Hepatocyte (in vitro differentiated cells): ENCODE measurements at places on chromosomes 6 and 20. TPM values are rescaled to one million over a fixed set of nuclear protein-coding genes. Genes with fewer than 3 reads are reported as not detected.

CST1 gene
- polyA plus RNA-seq: 10.8 and 12.8 TPM in 2 replicates

SLC17A9 gene
- 83.9 and 113 TPM in 2 replicates for polyA plus RNA-seq

ARFGEF3 gene
- polyA plus RNA-seq: 0.83 and 1.1 TPM in 2 replicates

EPPIN gene
- not detected in 2 replicates for polyA plus RNA-seq

PSORS1C2 gene
- polyA plus RNA-seq: not detected in 2 replicates

CLIC5 gene
- polyA plus RNA-seq: 6.0 and 10.1 TPM in 2 replicates

OPRL1 gene
- 0.50 and 0.90 TPM in 2 replicates for polyA plus RNA-seq

ENPP1 gene
- 74.7 and 81.5 TPM in 2 replicates for polyA plus RNA-seq

CCN6 gene
- polyA plus RNA-seq: 0.12 and 0.24 TPM in 2 replicates

DDRGK1 gene
- 154 and 159 TPM in 2 replicates for polyA plus RNA-seq
